ENCODE measurements at places on chromosomes 3 and 15.

- DNase-seq, result no peak
These were observed 145.9 kb upstream of the GALNT15 start for GRCh38 chr3:16028604-16029003.

GRCh38 chr15:42184296-42184695 lies 23.8 kb downstream of the VPS39 start:
- DNase-seq, result no peak

DNA sequence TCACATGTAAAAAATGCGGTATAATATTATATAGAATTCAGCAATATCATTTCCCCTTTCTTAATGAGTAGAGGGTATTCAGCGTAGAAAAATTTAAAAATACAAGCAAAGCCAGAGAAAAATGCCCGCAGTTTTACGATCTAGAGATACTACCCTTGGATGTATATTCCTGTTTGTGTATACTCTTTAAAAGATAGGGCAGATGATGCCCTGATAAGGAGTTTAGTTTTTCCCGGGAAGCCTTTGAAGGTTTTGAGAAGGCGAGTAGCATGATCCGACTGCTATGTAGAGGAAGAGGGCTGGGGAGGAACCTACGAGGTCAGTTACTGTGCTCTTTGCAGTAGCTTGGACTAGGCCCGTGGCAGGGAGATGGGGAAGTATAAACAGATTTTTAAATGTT lies 1.2 kb downstream of the YEATS2 start:
- DNase-seq, result no peak

- DNase-seq, result peak; percentile 16
These were observed 443.8 kb upstream of the TGFBR2 start for GRCh38 chr3:30162579-30162978.

DNA sequence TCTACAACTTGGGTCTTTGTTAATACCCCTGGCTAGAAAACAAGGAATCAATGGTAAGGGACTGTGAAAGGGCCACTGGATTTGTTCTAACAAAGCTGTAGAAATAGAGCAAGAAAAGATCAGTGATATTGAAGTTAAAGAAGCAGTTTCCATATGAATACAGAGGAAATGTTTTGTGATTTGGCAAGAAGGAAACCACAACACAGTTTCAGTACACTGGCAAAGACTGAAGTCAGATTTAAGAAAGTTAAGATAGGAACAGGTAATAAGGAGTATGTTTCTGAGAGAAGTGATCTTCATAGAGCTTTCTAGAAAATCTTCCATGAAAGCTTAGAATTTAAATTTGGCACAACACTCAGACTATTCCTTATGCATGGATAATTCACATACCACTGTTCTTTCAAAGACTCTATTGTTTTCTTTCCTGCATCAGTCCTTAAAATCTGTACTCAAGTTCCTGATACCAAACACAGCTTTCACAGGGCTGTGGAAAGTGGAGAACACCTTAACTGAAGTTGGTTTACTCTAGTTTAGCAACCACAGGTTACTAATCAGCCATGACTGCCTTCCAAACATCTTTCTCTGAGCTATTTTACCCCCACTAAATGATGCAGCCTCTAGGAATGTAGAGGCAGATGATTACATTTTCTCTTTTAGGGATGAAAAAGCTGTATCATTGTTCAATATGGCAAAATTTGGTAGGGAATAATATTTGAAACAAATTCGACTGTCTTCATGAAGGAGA lies 32.4 kb upstream of the ALCAM start:
- DNase-seq, result no peak

- no peak for DNase-seq
These were observed 290.8 kb downstream of the NLGN1 start for GRCh38 chr3:173688216-173688842.

DNA sequence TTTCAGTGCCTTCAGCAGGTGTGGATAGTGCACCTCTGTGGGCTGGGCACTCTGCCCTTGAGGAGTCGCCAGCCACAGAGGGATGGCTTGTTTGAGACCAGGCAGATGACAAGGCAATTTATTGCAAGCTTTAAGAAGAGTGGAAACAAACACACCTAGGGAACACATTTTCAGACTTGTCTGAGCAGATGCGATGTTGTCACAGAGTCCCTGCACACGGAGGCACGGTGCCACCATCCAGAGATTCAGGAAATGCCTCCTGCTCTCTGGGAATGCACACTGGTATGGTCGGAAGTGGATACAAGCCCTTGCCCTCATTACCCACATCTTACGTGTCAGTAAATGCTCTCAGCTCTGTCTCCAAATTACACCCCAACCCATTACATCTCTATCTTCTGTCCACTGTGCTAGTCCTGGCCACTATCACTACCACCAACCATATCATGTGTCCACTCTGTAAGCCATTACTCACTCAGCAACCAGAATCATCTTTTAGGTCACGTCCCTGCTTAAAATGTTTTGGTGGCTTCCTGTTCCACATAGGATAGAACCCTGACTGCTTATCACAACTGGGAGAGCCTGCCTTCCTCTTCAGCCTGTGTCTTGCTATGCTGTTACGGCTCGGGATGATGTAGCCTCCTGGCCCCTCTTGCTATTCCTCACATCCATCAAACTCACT lies 196.9 kb downstream of the SLCO3A1 start:
- DNase-seq, result no peak

DNA sequence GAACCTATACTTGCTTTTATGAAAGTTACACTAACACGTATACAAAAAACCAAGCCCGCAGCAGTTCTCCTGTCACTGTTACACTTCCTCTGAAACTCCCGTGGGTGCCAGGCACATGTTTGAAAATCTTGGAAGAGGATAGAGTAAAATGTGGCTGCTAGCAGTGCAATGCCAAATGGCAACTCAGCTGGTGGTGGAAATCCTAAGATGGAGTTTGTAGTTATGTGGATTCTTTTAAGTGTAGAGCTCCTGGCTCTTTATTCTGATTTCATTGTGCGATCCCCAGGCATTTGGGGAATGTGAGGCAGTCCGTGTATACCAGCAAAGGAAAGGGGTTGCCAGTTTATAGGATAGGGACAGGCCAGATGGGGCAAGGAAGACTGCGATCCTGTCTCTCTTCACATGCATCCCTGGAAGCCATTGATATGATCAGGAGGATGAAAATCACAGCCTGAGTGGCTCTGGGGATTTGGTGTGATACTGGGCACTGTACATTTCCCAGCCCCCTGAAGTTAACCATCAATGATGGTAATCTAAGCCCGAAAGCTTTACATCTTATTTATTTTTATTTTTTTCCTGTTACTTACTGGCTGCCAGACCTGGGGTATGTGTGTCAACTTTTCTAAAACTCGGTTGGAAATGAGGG lies 1.1 kb downstream of the STAC start:
- no peak for DNase-seq

- DNase-seq, result no peak
These were observed 238.6 kb upstream of the TPM1 start for GRCh38 chr15:62803856-62804400.

- DNase-seq, result no peak
These were observed 96.8 kb upstream of the SOX2 start for GRCh38 chr3:181614878-181615277.

GRCh38 chr15:97903560-97903959 lies 56.9 kb upstream of the ARRDC4 start:
- DNase-seq, result no peak

- DNase-seq, result no peak
These were observed 217.4 kb upstream of the CD96 start for GRCh38 chr3:111324645-111325044.

Data from AG09319 (cell line).